GM23338 (cell line): ENCODE measurements at places on chromosomes 4 and X.

DNA sequence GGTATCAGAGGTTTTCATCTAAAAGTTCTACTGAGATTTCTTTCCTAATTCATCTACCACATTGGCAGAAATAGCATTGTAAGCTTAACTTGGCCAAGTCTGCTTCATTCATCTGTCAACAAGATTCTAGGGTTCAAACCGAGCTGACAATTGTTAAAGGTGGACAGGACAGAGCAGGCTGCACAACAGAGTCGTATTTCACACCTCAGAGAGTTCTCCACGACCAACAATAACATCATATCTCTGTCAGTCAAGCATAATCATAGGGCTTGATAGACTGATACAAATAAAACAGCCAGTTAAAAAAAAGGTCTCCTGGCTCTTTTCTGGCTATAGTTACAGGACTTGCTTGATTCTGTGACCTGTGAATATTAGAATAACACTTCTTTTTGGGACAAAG, 259.2 kb downstream of the COL25A1 start:
- no peak for DNase-seq

- DNase-seq = no peak
These were observed 91.9 kb downstream of the TSPAN5 start for GRCh38 chr4:98566361-98567008.

DNA sequence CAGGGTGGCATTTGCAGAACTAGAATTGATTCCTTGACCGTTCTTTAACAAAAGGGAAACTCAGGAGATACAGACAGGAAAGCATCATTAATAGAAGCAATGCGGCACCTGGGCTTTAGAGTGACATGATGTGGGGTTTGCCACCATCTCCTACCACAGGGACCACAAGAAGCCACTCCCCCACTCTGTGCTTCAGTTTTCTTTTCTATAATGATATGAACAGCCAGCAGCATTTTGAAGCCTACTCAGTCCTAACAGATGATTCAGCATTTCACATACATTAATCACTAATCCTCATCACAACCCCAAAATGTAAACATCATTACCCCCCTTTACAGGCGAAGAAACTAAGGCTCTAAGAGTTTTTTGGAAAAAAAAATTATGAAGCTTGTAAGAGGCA, 22.9 kb downstream of the CCDC149 start:
- DNase-seq = no peak

DNA sequence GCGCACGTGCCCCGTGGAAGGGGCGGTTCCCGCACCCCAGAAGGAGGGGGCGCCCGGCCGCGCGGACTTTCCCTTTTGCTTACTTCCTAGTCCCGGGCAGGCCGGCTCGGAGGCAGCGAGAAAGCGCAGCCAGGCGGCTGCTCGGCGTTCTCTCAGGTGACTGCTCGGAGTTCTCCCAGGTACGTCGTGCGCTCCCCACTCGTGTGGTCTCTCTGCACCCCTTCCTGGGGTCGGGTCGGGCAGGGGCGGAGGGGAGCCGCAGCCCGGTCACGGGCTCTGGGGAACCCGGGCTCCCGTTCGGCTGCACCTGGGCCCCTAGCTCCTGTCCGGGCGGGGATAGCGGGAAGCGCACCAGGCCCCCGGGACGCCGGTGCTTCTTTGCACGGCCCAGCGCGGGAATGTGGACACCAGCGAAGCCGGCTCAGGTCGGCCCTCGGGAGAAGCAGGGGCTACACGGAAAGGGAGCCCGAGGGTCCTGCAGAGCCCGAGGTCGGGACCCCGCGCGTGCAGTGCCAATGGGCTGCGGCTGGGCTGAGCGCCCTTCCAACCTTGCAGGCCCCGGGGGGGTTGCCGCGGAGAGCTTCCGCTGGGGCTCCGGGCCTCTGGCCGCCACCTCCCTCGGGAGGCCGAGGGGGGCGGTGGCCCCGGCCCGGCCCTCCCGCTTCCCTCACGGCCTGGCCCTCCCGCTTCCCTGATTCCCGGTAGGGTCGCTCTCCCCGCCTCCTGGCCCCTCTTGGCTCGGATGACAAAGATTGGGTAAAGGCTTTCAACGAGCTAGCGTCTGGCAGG, at the start of gene TLR2:
TLR2 (plus strand) TSS at position 99 of the 789 bp plus-strand sequence. CDS start 18,628 bp downstream, outside the sequence.
- DNase-seq = peak; percentile 80

DNA sequence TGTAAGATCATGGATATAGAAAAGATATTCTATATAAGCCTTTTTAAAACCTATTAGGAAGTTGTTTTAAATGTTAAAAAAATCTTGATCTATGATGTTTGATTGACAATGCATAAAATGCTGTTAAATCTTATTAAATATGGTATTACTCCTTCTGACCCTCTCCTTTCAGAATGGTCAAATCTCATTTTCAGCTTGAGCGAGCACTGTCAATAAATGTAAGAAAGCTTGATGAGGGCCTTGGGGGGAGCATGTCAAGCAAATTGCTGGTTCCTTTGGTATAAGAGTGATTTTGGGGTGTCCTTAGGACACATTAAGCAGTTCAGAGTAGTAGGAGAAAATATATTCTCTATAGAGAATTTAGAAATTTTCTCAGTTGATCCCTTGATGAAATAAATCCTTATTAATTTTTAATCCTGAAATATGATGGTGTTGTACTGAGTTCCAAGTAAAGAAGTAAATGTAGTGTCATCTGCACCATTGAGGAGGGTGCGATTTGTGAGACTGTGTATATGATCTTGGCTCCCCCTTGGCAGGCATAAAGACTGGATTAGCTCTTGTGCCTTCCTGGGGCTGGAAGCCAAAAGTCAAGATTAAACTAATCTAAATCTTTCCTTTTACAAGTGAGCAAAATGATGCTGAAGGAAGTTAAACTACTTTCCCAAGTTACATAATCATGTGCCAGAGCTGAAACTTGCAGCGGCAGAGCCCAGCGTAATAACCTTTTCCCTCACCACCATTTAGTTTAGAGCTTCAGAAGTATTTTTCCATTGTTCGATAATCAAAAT, 82.6 kb upstream of the ANK2 start:
- DNase-seq = no peak

- no peak for DNase-seq
These were observed 178.7 kb downstream of the SLIT2 start for GRCh38 chr4:20430259-20430941.

- DNase-seq = no peak
These were observed 62.7 kb downstream of the CHST7 start for GRCh38 chrX:46636223-46636622.

DNA sequence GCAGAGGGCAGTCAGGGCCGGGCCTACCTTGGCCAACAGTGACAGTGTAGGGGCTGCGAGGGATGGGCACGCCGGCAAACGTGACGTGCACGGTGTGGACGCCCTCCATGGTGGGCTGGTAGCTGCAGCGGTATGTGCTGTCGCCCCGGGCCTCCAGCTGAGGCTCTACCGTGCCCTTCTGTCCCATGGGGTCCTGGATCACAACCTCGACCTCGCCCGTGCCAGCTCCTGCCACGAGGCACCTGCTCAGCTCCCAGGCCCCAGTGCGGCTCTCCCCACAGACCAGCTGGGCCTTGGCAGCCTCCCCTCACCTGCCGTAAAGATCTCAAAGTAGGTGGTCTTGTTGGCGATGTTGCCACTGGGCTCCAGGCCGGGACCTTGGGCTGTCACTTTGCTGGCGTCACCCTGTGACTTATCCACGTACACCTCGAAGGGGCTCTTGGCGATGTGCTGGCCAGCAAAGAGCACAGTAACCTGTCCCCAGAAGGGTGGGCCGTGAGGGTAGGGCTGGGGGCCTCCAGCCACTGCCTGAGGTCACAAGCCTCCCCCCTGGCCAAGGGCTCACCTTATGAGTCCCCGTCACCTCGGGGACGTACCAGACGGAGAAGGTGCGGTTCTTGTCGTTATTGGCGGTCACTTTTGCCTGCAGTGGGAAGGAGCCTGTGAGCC, 8.3 kb downstream of the FLNA start:
- DNase-seq = no peak

GRCh38 chr4:150948710-150949109, 66.4 kb downstream of the LRBA start:
- no peak for DNase-seq

- DNase-seq = peak; percentile 65
These were observed 763 bp downstream of the USP38 start for GRCh38 chr4:143185253-143186107.

DNA sequence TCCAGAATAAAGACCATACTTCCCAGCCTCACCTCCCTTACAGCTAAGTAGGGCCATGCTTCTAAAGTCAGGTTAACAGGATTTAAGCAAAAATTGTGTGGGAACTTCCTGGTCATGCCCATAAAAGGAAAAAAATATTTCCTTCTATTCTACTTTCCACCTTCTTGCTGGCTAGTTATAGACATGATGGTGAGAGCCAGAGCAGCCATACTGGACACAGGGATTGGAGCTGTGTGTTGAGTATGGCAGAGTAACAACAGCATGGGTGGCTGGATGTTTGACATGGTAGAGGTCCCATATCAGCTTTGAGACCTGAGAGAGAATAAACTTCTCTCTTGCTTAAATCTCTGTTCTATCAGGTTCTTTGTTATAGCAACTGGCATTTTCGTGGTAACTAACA, 15.1 kb upstream of the CBR4 start:
- DNase-seq = no peak

GRCh38 chr4:185276036-185276435, 66.6 kb downstream of the SNX25 start:
- DNase-seq = no peak

GRCh38 chr4:183852910-183853547, 52.1 kb upstream of the STOX2 start:
- no peak for DNase-seq
